ENCODE measurements at places on chromosomes 6 and 20. TPM values are rescaled to one million over a fixed set of nuclear protein-coding genes. Genes with fewer than 3 reads are reported as not detected.

GRCh38 chr6:130893277-130893676 is 66.1 kb downstream of the SMLR1 start:
- no peak for DNase-seq

GRCh38 chr6:114707081-114707620 is 364.3 kb upstream of the HS3ST5 start:
- no peak for DNase-seq

DNA sequence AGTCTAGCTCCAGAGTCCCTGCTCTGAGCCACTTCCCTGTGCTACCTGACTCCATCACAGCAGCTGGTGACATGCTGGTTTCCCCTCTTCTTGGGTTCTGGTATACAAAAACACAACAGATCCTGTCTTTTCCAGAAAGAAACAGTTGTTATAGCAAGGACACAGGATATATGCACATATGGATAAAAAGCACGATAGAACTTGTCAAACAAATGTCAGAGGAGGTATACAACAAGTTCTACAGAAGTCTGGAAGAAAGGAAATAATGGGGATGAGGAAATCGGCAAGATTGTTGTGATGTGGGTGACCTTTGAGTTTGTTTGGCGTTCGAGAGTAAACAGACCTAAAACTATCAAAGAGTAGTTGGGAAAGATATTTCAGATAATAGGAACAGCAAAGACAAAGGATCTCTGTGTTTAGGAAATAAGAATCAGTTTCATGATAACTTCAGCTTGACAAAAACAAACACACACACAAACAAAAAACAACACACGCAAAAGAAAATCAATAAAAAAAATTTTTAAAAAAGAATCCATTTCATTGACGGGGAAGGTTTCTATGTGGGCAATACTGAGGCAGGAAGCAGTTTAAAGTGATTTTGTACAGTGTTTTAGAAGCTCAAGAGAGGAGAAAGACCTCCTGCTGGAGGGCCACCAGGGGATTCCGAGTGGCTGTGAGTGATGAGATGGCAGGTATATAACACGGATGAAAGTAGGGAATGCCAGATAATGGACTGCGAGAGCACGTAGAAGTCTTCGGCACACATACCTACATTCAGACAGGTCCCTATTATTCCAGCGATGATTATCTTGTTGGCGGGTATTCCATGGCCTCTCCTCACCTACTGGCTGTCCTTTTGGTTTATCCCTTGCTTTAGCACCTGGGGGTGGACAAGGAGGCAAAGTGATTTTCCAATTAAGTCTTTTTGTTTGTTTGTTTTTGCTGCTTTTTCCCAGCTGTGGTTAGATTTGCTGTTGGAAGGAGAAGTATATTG is 174.9 kb downstream of the HS3ST5 start:
- DNase-seq, result no peak

DNA sequence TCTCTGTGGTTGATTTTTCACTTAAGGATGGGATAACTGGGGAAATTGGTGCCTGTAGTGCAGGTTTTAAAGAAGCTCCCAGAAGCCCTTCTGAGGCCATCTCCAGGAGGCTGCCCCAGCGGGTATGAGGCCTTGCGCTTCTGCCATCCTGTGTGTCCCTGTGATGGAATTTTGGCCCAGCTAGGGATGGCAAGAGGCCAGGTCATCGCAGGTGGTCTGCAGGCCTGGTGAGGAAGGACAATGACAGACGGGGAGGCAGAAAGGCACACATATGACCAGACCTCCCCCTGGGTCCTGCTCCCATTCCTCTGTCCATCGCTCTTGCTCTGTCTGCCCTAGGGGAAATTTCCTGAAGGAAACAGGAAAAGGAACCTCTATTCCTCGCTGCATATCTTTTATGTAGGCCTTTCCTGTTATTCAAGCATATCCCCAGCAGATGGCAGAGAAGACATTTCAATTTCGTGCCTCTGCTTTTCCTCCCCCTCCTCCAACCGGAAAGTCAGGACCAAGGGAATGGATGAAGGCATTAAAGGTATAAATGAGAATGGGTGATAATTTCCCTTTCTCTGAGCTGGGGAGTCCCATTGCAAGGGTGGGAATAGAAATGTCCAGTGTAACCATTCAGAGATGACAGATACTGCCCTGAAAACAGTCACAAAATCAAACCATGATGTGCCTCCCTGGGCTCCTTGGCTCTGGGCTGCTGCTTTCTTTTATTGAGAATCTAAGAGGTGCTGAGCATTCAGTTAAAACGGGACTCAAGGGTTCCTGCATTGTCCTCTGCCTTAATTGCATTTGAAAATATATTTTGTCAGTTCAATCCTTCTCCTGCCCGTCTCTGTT is 17.6 kb upstream of the HLA-F start:
- DNase-seq, result no peak

UNC93A gene
- not detected for total RNA-seq

GPX5 gene
- not detected for total RNA-seq

HLA-DPB1 gene
- 59.1 TPM for total RNA-seq

AURKA gene
- total RNA-seq, result 12.4 TPM

DNA sequence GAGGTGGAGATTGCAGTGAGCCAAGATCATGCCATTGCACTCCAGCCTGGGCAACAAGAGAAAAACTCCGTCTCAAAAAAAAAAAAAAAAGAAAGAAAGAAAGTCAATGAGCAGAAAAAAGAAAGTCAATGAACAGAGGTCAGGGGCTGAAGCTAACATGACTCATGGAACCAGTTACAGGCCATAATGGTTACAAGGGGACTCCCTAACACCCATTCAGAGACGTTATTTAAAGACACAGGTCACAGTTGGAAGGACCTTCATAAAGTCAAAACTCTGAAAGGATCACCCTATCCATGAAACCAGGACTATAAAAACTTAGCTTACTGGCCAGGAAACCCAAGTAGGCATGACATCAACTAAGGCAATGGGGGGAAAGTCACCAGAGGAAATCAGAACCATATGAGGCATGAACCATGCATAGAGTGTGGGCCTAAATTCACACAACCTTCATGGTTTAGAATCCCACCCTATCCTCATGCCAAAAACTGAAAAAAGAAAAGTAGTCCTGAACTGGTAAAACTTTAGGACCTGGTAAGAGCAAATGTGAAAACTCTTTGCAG is 18.2 kb downstream of the FBXL4 start:
- DNase-seq, result no peak

DNA sequence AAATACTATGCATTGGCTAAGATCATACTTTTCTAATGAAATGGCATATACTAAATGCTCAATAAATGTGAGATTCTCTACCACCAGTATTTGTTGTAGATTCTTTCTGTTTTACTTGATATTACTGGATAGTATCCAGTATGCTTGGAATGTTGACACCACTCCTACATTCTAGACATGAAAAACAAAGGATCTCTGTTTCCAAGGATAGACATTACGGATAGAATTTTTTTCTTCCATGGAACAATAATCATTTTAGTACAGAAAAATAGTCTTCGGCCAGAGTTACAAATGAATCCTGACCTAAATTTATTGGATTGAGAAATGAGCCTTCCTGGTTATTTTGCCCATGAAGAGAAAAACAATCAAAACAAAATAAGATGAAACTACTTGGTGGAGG is 258.2 kb upstream of the NT5E start:
- no peak for DNase-seq

Data from transverse colon (tissue), 4 donors.